ENCODE measurements at places on chromosomes 4 and X.

DNA sequence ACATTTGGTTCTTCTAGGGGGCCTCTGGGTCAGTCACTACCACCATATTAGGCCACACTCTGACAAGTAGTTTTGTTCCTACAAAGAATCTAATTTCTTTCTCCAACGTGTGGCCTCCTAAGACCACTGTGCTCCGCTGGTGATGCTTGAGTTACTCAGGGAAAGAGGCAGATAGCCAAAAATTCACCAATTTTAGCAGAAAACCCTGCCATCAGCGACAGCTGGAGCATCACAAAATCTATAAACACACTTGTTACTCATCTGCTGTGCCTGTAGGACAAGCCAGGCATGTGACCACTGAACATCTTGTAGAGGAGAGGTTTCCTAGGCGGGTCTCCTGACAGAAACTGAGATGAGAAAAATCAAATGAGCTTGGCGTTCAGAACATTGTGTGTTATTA lies 105.4 kb downstream of the SYNPO2 start:
- DNase-seq, result no peak

- DNase-seq, result no peak
Measured at GRCh38 chrX:23664496-23664895, 2.8 kb upstream of the PRDX4 start.

DNA sequence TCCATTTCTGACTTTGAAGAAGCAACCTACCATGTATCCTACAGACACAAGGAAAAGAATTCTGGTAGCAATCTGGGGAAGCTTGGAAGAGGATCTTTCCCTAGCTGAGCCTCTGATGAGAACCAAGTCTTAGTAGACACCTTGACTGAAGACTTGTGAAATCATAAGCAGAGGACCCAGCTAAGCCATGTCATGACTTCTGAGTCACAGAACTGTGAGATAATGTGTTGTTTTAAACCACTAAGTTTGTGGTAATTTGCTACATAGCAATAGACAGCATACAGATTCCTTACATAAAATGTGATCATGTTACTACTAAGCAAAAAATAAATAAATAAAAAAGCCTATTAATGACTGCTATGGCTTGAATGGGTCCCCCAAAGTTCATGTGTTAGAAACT lies 71.3 kb upstream of the ANKRD50 start:
- no peak for DNase-seq

DNA sequence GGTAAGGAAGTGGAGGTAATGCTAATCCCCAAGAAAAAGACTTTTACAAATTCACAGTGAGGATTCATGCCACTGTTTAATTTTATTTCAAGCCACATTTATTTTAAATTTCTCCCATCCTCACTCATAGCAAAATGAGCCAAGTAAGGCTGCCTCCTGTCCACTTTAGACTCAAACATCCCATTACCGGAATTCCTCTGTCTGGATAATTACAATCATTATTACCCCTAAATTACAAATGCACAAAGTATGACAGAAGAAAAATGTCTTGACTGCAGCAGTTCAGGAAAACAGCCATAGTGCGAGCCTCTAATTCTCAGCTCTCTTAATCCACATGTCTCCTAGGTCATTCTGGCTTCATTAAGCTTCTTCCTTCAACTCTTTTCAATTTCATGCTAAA lies 57.0 kb downstream of the MAPK10 start:
- DNase-seq, result no peak

GRCh38 chr4:157045507-157046127 lies 30.3 kb upstream of the GLRB start:
- no peak for DNase-seq

GRCh38 chrX:74292808-74293123 lies 11.2 kb upstream of the ZCCHC13 start:
- no peak for DNase-seq

DNA sequence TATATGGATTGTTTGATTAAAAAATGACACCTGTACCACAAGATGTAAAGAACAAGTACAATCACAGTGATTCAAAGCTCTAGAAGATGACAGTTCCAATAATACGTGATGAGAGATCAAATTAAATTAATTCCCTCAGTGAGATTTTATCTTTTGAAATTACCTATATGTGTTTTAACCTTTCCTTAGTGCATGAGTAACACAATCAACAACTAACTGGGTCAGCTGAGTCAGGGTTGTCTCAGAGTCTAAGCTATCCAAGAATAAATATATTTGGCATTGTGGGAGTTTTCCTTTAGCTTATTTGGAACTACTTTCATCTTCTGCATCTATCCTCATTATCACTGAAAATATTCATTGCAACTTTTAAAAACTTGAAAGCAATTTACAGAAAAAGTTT lies 162.8 kb downstream of the WDFY3 start:
- no peak for DNase-seq

GRCh38 chrX:77731821-77732419 lies 54.1 kb downstream of the ATRX start:
- no peak for DNase-seq

DNA sequence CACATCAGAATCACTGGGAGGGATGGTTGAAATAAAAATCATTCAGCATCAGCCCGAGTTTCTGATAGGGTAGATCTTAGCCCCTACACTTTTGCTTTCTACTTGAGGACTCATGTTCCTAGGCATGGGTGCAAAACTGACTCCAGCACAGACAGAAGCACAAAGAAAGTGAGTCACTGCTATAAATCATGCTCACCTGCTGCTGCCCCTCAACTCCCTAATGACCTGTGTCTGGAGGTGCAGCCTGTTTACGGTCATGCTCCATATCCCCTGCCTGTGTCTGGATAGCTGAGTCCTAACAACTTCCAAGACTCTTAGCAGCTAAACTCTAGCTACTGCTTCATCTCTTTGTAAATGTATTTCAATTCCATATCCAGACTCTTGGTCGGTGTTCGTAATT lies 57.8 kb downstream of the ADGRA3 start:
- DNase-seq, result no peak

DNA sequence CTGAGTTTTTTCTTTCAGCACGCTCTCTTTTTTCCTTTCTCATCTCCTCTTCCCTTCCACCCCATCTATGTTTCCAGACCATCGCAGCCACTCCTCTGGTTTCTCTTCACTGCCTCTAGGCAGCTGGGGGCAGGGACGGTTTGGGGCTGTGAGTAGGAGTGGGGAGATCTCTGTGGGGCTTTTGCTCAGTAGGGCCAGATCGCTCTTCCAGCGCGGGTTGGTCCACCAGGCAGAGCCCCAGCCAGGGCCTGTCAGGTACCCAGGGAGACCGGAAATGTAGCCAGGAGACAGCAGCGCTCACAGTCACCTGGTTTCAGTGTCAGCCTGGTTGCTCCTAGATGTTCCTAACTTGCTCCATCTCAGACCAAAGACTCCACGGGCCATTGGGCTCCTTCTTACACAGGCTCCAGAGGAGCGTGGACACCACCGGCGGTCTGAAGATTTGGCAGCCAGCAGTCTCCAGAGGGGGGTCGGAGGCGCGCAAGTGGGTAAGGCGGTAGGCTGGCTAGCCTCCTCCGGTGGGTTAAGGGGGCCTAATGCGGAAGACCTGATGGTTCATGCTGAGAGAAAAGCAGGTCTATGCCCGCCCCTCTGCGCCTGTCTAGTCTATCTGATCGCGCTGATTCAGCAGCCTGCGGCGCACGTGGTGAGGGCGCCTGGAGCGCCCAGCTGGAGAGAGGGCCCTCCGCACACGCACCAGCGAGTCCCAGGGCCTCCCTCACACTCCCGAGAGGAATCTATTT lies 1.8 kb downstream of the FGF5 start:
- DNase-seq, result no peak

GRCh38 chr4:40546506-40546905 lies 83.2 kb downstream of the RBM47 start:
- no peak for DNase-seq

DNA sequence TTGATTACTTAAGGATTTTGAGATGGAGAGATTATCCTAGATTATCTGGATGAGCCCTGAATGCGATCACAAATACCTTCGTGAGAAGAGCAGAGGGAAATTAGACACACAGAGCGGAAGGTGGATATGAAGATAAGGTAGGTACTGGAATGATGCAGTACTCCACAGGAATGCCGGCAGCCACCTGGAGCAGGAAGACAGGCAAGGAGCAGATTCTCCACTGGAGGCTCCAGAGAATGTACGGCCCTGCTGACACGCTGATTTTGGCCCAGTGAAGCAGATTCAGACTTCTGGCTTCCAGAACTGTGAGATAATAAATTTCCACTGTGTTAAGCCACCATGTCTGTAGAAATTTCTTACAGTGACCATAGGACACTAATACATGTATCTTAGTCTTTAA lies 79.4 kb upstream of the PITX2 start:
- no peak for DNase-seq

DNA sequence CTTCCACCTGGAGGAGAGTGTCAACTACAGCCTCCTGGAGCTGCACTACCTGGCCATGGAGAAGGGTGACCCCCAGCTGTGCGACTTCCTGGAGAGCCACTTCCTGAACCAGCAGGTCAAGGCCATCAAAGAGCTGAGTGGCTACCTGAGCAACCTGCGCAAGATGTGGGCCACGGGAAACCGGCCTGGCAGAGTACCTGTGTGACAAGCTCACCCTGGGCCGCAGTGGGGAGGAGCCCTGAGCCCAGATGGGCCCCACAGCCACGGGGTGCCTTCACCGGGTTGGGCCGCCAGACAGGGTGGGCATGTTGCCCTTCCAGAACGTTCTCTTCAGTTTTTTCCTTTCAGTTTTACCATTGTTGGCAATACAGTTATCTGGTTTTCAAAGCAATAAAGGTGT lies 15.2 kb upstream of the FAM47A start:
- no peak for DNase-seq

GRCh38 chrX:7891928-7892327 lies 35.3 kb downstream of the PNPLA4 start:
- no peak for DNase-seq

DNA sequence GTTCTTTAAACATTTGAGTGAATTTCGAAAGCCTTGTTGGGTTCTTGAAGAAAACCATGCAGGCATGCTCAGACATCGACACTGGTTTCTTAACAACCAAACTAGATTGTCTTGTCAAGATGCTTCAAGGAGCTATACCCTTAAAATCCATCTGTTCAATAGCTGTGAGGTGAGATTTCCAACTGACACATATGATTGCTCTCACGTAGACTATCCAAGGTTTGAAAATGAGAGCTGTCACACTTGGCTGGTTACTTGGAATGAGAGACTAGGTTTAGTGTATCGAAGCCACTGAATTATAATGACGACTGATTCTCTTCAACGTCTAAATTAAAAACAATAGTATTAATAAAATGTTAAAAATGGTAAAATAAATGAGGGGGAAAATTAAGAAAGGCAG lies 2725.5 kb downstream of the ARAP2 start:
- no peak for DNase-seq

DNA sequence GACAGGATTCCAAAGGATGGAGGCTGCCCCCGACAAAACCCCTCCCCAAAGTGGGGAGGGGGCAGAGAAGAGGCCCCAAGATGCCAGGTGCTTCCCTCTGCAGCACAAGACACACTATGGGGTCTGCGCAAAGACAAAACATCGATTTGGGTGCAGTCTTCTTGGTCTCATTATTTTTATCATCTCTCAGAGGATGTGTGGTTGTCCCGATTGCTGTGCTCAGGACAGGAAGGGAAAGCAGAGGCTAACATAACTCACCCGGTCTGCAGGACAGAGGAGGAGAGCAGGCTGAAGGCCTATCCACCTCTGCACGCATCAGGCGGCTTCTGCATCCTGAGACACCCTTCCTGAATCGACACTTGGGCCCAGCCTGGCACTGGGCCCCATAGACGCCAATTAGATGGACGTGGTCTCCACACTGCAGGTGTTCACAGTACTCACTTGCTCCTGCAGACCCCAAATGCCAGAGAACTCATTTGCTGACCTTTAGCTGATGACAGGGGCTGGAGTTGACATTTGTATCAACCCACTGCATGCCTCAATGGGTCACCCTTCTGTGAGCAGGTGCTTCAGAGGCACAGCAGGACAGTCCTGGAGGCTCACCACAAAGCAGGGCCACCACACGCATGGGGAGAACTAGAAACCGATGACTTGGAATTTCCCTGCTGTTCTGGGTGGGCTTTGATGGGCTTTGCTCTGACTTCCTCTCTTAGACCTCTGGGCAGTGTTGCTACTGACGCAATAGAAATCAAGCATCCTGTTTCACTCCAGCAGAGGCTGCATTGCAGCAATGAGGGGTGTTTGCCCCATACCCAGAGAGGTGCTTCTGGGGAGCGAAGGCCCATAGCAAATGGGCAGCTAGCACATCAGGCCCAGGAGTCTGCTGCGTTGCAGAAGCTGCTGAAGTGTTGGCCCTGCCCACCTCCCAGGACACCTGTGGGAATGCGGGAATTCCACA lies 96.3 kb upstream of the ENPP6 start:
- DNase-seq, result no peak

GRCh38 chrX:65697211-65697641 lies 29.8 kb downstream of the MSN start:
- no peak for DNase-seq

GRCh38 chr4:109111031-109111430 lies 191.4 kb downstream of the COL25A1 start:
- no peak for DNase-seq

DNA sequence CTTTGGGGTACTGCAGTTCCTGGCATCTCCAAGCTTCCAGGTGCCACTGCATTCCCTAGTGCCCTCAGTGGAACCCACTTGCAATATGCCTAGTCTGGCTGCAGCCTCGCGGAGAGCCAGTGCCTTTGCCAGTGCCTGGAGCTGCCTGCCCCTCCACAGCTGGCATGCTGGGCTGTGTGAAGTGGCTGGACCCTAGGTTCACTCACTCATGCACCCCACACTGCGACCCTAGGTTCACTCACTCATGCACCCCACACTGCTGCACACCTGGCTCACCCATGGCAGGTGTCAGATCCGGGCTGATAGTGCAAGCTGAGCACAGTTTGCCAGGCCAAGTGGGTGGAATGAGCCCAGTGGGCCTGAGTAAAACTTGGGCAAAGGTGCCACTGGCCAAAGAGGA lies 253.0 kb upstream of the NDST4 start:
- no peak for DNase-seq

DNA sequence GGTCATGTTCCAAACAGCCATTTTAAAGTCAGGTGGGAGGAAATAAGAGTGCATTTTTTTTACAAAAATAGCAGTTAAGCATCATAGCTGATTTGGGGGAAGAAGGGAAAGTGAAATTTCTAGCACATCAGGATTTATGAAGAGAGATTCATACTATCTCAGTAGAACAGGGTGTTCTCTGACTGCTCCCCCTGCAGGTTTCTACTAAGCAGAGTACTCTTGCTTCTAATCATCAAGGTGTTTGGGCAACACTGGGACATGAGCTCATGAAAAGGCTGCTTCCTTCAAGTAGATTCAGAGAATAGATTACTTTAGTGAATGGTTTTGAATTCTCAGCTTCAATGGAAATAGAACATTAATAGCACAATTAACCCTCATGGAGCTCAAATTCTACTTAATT lies 591.4 kb upstream of the PCDH10 start:
- DNase-seq, result no peak

GRCh38 chrX:19535476-19535875 lies 20.2 kb upstream of the MAP3K15 start:
- DNase-seq, result no peak

GRCh38 chrX:65035446-65035770 lies 59.2 kb upstream of the ZC4H2 start:
- no peak for DNase-seq

- DNase-seq, result no peak
Measured at GRCh38 chr4:56276547-56276946, 110.7 kb downstream of the AASDH start.

- DNase-seq, result no peak
Measured at GRCh38 chr4:141238186-141238585, 17.5 kb downstream of the ZNF330 start.

- DNase-seq, result no peak
Measured at GRCh38 chr4:48904101-48904500, 2.5 kb downstream of the OCIAD2 start.

GRCh38 chrX:110172215-110172614 lies 145.7 kb downstream of the AMMECR1 start:
- no peak for DNase-seq

- no peak for DNase-seq
Measured at GRCh38 chr4:104138116-104138515, 356.6 kb downstream of the CXXC4 start.

Measured in stimulated activated CD4-positive, alpha-beta T cell treated with anti-CD3 and anti-CD28 coated beads, Interleukin-1b, Interleukin-23, amount 100 ng/mL, for 24 hours (primary cell).